GM10248 (cell line): ENCODE measurements at places on chromosomes 1 and 21.

GRCh38 chr1:203888807-203889251, 27.4 kb downstream of the SNRPE start:
- DNase-seq = no peak

DNA sequence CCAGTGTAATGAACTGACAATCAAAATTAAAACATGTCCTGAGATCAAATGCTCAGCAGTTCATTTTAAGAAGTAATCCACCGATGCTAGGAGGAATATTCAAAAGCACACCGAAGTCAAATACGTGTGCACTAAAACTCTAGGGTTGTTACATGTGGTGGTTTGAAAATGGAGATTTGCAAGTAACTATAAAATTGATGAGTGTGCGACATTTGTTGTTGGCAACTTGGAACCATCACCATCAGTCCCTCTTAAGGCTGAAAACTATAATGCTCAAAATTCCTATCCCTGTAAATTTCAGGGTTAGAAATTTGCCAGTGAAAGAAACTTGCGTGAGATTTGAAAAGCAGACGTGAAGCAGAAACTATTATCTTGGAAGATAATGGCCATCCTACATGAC, 13.3 kb upstream of the SGIP1 start:
- DNase-seq = no peak

GRCh38 chr1:19504796-19505692, 19.7 kb upstream of the CAPZB start:
- no peak for DNase-seq

DNA sequence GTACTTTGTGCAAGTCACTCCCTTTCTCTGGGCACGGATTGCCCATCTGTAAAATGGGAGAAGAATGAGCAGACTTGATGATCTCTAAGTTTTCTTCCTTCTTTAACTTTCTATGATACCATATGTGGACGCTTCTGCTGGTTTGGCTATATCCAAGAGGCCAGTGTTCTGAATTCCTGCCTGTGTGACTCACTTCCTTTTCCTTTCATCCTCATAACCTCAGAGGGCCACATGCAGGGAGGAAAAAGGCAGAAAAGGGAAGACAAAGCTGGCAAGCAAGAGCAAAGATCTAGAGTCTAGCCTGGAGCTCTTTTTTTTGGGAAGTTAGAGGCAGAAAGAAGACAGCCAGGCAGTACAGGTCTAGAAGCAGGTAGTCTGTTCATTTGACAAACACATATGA, 151.2 kb downstream of the OMA1 start:
- no peak for DNase-seq

GRCh38 chr1:243253211-243253925, 1.7 kb downstream of the CEP170 start:
- DNase-seq = no peak

GRCh38 chr1:58783090-58783992, 506 bp downstream of the JUN start:
- peak; percentile 31 for DNase-seq

- DNase-seq = no peak
These were observed 157.1 kb downstream of the PTBP2 start for GRCh38 chr1:96878640-96879039.

DNA sequence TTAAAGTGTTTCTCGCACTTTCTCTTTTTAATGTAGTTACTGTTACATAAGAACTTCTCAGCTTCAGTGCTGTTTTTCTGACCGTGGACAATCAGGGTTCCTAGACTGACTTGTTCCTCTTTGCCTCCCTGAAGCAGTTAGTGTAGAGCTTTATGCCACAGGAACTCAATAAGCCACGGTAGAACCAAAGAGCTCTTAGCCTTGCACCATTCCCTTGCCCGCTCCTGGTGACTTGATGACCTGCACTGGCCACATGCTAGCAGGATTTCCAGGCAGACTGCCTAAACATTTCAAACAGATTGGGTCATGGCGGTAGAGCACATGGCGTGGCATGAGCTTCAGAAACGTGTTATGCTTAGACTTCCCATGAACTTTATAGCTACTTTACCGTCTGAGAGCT, 18.8 kb upstream of the FASLG start:
- no peak for DNase-seq

- DNase-seq = no peak
These were observed 945 bp downstream of the CHAF1B start for GRCh38 chr21:36386031-36386642.

DNA sequence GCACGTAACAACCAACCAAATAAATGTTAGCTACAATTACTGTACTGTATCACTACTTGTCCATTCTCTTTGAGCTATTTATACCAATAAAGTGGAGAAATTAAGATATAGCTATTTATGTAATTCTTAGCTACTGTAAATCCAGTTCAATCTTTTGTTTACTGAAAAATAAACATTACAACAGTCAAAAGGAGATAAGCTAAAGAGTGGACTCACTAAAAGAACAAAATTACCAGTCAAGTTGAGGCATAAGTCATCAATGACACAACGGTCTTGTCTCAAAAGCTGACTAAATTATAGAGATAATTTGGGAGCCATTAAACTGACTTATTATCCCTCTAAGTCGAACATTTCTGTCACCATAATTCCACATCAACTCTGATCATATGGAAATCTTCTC, 22.5 kb downstream of the TGFBR3 start:
- DNase-seq = no peak

- no peak for DNase-seq
These were observed 37.1 kb downstream of the JUN start for GRCh38 chr1:58746757-58747156.

- no peak for DNase-seq
These were observed 2.5 kb downstream of the MRPL9 start for GRCh38 chr1:151760597-151761385.

DNA sequence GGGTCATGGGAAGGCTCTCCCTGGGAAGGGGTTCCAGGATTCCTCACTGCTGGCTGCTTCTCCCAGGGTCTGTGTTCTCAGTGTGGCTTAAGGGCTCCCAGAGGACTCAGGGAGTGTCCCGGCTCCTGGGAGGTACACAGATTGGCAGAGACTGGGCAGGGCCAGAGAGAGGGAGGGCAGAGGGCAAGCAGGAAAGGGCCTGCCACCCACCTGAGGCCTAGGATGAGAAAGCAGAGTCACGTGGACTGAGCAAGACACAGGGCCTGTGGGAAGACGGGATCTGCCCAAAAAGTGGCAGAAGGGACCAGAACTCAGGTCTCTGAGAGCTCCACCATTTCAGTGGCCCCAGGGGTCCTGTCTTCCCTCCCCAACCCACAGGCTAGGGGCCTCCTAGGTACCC, 871 bp downstream of the SLFNL1 start:
- DNase-seq = no peak

DNA sequence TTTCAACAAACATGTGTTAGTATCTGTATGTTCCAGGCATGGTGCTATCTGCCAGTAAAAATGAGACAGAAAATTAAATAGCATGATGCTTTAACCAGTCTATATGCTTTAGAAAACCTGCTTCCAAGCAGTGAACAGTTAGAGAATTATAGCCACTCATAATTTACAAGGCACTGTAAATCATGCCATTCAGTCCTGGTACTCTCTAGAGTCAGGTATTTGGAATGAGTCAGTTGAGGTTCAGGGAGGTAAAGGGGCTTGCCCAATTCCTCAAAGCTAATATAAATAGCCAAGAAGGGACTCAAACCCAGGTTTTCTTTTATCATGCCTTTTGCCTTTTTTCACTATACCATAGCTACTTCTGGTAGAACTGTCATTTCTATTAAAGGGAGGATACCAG, 184.4 kb downstream of the NFIA start:
- no peak for DNase-seq

DNA sequence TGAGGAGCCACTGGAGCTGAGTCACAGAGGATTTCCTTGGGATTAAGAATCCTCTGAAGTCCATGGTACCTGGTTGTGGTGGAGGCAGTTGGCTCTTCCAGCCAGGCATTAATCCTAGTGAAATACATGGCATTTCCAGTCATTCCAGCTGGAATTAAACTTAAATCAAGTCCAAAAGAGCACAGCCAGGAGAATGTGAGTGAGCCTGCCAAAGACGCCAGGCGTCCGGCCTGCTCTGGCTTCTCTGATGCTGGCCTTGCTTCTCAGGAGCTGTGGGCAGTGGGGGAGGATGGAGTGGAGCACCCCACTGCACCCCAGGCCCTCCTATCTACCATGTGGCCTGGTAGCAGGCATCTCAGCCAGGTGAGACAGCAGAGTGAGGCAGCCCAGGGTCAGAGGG, 23.4 kb upstream of the TENT5C start:
- DNase-seq = no peak

DNA sequence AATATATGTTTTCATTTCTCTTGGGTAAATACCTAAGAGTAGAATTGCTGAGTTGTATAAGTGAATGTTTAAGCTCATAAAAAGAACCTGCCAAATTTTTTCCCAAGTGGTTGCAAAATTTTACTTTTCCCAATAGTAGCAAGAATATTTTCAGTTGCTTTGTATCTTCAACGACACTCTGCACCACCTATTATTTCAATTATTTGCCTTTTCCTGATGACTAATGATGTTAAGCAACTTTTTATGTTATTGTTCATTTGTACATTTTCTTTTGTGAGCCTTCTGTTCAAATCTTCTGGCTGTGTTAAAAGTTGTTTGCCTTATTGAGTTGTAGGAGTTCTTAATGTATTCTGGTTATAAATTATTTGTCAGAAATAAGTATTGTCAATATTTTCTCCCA, 299.1 kb upstream of the NRIP1 start:
- DNase-seq = no peak

DNA sequence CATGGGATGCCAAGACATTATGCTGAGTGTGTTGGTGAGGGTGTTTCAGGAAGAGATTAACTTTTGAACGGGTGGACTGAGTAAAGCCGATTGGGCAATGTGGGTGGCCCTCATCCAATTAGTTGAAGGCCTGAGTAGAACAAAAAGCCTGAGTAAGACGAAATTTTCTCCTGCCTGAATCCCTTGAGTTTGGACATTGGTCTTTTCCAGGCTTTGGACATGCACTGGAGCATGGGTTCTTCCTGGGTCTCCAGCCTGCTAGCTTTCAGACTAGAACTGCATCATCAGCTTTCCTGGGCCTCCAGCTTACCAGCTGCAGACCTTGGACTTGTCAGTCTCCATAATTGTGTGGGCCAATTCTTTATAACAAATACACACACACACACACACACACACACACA, 63.6 kb downstream of the NIBAN1 start:
- DNase-seq = no peak

GRCh38 chr1:223225061-223225460, 82.0 kb upstream of the TLR5 start:
- no peak for DNase-seq

- no peak for DNase-seq
These were observed 261.7 kb downstream of the TM2D1 start for GRCh38 chr1:61463220-61463619.

DNA sequence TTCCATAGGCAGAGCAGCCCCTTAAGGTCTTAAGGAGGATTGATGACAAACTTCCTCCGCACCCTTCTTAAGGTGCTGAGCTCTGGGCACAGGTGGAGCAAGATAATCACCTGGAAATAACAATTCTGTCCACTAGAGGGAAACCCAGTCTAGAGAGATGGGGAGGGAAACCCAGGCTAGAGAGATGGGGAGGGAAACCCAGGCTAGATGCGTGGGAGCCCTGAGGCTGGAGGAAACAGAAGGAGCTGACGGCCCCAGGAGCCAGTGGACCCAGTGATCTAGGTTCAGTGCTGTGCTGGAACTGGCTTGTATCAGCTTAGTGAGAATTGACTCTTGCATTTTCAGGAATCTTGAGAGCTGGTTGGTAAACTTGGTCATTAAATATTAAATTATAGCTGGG, 17.8 kb upstream of the MYCL start:
- peak; percentile 87 for DNase-seq

DNA sequence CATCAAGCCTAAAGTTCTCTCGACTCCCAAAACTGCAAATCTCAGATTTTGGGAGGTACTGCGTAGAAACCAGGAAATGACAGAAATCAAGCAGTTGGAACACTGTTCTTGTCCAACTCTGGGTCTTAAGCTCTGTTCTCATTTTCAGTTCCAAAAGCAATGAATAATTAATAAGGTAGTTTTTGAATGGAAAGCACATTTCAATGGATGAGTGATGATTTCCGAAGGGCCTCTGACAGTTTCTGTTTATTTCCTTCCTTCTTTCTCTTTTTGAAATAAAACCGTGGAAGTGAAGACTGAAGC, 20.9 kb upstream of the TARBP1 start:
- no peak for DNase-seq

GRCh38 chr1:203477748-203478147, 2.1 kb downstream of the PRELP start:
- DNase-seq = peak; percentile 43

DNA sequence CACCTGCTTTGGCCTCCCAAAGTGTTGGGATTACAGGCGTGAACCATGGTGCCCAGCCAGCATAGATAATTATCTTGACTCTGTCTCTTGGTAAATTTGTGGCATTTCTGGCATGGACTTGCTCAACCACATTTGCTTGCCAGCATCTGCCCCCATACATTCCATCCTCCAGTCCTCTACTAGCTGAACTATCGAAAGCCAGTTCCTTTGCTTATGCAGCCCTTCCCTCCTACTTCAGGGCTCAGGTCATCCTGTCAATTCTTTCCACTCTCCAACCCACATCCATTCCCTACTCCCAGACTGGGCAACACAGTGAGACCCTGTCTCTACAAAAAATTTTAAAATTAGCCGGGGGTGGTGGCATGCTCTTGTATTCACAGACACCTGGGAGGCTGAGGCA, 13.0 kb upstream of the UQCRHL start:
- no peak for DNase-seq

DNA sequence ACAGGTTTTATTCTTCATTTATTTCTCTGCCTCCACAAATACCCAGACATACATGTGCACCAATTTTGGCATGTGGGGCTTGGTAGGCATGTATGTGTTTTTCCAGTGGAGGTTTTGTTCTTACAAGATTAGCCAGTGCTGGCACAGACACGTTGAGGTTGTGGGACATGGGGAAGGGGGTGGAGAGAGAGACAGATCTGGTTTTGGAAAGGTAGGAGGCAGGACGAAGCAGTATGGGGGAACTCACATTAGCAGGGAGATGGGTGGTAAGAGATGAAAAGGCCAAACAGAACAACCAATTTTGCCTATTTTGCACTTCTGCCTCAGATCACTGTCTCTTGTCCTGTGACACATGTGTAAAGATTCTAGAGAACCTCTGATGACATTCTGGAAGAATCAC, 166.1 kb upstream of the HMGB4 start:
- DNase-seq = no peak

GRCh38 chr21:45799765-45800338, 156.3 kb downstream of the PCBP3 start:
- no peak for DNase-seq

DNA sequence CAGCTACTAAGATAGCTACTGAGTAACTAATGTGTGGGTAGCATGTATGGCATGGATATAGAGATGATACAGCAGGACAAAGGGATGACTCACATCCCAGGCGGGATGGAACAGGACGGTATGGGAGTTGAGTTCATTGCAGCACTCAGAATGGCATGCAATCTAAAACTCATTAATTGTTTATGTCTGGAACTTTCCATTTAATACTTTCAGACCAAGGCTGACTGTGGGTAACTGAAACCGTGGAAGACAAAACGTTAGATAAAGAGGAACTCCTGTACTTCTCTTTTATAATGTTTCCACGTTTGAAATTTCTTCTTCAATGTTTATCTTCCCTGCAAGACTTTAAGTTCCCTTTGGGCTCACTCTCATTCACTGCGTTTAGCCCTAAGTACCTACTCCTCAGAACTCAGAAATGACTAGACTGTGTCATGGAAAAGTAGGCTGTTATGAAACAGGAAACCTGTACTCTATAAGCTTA, 151.9 kb downstream of the MAGI3 start:
- DNase-seq = no peak
